ENCODE measurements at places on chromosomes 4 and X.

DNA sequence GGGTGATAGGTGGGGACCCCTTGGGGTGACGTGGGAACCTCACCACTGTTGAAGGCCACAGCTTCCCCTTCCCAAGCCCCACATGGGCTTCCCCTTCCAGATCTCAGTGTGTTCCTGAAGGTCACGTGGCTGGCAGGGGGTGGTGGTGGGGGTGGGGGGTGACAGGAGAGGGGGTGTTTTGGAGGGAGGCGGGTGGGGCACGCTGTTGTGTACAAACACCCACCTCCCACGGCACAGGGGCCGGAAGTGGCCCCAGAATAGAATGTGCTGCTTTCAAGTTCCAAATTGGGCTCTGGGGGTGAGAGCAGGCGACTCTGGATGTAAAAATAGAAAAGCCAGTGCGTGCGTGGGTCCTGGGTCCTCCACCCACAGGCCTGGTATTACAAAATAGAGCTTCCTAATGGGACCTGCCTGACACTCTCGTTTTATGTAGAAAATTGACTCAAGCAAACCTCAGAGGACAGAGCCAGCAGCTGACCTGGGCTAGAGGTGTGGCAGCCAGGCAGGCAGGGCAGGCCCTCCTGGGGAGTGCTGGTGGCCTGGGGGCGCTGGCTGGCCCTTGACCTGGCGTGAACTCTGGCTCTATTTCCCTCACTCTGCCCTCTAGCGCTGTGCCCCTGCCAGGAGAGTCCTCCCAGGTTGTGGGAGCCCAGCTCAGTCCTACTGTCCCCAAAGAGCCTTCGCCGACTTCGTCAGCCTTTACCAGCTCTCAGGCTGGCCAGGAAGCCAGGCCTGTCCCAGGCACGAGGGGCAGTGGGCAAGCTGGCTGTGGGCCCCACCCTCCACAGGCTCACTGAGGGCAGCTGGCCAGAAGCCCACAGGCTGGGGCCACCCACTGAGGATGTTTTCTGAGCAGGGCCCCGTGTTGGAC, 5.4 kb upstream of the SH3BP2 start:
- peak; percentile 57 for DNase-seq

DNA sequence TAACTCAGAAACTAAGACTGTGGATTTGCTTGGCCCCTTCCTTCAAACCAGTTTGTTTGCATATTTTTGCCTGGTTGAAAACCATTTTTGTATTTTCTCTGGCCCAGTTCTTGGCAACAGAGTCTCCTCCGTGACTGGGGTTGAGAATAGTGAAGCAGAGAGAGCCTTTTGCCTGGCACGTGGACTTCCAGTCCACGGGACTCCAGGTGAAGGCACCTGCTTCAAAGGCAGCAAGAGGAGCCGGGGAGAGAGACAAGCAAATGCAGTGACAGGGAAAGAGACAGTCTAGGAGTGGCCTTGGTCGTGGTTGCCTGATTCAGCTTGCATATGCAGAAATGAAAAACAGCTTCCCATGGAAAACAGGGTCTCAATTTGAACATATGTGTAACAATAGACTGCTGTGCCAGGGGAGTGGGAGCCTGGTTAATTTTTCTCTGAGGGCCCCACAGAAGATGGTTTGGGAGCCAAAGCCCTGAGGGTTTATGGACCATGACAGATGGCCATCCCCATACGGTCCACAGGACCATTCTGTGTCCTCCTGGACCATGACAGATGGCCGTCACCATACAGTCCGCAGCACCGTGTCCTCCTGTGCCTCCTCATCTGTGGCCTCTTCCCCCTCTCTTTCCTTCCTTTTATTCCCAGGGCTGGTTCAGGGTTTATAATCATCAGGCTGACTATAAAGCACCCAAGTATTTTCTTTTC, 272.2 kb upstream of the RASGEF1B start:
- DNase-seq = no peak

GRCh38 chr4:46388857-46389256, 1.1 kb downstream of the GABRA2 start:
- no peak for DNase-seq

GRCh38 chrX:24662352-24662751, 15.2 kb upstream of the PCYT1B start:
- no peak for DNase-seq

GRCh38 chrX:118988911-118989310, 14.5 kb downstream of the LONRF3 start:
- no peak for DNase-seq

DNA sequence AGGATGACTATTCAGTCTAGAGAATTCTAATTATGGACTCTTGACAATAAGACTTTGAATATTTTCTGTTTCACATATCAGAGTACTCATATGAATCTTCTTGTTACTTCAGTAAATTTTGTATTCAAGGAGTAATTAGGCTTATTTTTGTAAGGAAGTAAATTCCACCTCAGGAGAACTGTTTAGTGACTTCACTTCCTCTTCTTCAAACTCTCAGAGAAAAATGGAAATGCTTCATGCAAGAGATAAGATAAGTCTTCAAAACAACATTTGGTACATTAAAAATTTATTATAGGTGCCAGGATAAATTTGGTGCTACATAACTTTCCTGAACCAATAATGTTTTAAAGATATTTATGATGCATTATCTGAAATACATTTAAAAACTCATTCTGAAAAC, 1421.9 kb downstream of the PCDH7 start:
- DNase-seq = no peak

GRCh38 chr4:8507196-8507570, 66.6 kb downstream of the TRMT44 start:
- no peak for DNase-seq

DNA sequence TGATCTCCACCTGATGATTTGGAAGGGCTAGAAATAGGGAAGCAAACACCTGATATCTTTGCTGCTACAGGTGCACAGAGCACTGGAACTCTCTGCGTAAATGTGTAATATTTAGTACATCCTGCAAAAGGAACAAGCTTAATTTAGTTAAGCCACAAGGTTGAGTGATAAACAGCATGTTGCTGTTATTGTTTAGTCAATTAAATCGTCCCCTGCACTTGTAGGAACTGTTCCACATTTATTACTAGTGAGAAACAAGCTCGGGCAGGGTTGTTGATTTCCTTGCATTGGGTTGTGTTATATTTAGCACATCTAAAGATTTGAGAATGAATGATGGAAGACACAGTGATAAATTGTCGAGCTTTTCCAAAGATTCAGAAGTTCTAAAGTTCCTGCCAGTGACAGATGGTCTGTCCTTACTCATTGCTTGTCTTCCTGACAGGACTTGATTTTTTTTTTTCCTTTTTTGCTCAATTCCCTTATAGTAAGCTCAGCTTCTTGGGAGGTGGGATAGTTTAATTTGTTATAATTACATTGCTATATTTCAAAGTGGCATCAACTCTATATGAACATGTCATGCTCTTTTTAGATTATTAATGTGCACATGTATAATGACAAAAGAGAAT, 627.0 kb upstream of the ATOH1 start:
- no peak for DNase-seq

DNA sequence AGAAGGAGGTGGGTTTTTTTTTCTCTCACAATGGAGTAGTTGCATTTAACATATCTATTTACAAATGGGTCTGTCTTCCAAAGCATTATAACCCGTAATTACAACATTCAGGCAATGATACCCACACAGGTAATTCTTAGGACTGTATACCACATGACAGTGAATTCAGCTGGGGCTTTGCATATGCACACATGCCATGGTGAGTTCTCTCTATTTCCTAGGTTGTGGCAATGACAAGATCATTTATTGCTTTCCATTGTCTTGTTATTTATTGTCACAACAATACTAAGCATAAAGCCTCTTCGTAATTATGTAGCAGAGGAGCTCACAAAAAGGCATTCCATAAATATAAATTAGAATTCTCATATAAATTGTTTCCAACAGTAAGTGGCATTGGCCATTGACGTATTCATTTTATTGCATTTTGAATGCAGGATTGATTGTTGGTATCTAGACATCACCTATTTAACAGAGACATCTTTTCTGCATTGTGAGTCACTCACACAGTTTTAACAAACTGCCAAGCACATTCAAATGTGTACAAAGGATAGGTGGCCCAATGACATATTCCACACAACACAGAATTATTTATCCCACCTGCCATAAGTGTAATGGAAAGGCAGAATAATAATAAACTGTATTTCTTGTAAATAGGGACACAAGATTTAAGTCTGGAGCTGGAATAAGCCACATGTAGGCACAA, 390.7 kb upstream of the GALNT7 start:
- DNase-seq = no peak

- DNase-seq = no peak
These were observed 377.0 kb downstream of the RPA4 start for GRCh38 chrX:97260679-97261078.

- no peak for DNase-seq
These were observed 105.8 kb upstream of the CBR4 start for GRCh38 chr4:169115897-169116254.

DNA sequence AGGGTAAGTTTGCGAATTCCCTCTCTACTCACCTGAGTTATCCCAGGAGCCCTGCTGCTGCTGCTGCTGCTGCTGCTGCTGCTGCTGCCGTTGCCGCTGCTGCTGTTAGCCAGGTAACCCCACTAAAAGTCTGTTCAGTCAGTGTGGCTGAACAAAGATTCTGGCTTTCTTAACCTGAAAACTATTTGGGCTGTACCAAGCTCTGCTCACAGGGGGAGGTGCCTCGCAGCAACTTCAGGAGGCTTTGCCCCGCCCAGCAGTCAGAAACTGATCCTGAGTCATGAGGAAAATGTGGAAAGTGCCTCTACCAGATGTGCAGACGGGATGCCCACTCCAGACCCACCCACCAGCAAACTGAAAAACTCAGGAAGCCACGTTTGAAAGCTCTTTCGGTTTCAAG, at the start of gene CAPN6:
TSS of gene CAPN6 (minus strand) at position 145 of the 400 bp plus-strand sequence. CDS start 6,547 bp downstream, outside the sequence.
- DNase-seq = no peak

DNA sequence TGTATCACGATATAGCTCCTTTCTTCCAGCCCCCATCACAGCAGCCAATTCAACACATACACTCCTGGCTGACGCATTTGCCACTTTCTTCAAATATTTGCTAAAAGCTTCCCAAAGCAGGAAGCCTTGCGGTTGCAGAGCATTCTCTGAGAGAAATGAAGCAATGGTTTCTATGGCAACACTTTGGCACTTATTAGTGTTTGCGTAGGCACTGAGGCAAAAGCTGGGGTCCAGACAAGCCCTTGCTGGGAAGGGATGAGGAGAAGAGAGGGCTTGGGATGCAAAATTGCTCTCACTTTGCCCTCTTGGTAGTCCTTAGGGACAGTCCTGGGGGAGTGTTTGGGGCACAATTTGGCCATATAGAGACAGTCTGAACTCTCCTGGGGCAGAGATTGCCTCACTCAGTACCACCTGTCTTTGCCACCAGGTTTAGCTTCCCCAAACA, 55.0 kb upstream of the PAK3 start:
- DNase-seq = peak; percentile 32

GRCh38 chr4:6064383-6064782, 46.2 kb upstream of the C4orf50 start:
- no peak for DNase-seq

DNA sequence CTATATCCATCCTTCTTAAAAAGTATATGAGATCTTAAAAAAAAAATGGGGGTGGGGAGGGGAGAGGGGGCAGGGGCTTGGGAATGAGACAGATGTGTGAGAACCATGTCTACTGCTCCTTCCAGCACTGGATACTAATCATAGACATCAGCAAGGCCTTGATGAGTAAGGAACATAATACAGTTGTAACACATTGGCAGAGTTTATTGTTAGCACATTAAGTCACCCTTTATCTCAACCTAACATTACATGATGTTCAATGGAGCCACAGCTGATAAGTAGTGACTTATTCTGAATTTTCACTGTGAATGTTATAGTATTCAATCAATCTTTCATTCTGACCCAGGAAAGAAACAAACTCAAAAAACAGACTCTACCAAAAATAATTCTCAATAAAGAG, 47.3 kb upstream of the KCNE5 start:
- DNase-seq = no peak

DNA sequence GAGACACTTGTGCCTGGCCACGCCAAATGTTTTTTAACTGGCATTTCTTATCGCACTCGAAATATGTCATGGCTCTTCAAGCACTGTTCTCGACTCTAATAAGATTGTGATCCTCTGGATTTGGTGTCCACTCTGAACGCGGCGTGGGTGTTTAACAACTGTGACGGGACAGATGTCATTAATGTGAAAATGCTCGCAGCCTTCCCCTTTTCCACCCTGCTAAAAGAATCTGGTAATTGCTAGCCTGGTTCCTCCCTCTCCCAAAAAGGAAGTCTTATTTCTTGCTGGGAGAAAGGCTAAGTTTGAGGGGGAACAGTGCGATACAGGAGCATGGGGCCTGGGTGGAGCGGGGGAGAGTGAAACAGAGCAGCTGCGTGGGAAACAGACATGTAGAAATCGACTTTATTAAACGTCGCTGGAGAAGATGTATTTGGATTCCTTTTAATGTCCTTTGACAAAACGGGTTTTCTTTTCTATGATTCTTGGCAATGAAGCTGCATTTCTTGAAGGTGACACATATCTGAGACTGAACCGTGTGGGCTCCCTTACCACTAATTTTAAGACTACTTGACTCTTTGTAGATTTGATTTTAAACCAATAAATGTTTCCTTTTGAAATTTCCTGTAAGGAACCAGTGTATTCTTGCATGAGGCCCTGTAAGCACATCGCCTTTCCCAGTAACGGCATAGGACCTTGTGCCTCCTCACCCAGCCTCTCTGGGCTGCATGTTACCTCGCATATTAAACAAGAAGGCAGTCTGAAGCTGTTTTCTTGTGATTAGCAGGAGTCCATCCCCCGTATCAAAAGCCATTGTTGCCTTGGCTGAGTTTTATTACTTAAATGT, 17.8 kb downstream of the TBC1D1 start:
- DNase-seq = no peak

- DNase-seq = no peak
These were observed 4.2 kb upstream of the MTMR1 start for GRCh38 chrX:150688911-150689451.

DNA sequence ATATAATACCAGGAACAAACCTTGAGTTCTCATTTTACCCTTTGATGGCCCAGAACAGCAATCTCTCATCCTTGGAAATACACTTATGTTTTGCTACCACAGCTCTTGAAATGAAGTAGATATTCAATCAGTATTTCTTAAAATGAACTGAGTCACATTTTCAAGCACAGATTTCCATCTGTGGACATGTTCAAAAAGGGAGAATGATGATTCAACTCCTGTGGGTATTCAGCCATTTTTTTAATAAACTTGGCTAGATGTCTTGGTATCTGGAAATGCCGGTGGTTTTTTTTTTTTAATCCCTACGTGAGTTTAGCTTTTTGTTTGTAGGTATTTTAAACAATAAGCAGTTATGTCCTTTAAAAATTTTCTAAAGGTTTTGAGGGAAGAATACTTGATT, 64.2 kb upstream of the TRPC5OS start:
- no peak for DNase-seq

- no peak for DNase-seq
These were observed 907.6 kb upstream of the EPHA5 start for GRCh38 chr4:66577922-66578321.

- no peak for DNase-seq
These were observed 25.3 kb upstream of the MTNR1A start for GRCh38 chr4:186580669-186581068.
